Mesendoderm (in vitro differentiated cells): ENCODE measurements at places on chromosomes 1 and 21.

DNA sequence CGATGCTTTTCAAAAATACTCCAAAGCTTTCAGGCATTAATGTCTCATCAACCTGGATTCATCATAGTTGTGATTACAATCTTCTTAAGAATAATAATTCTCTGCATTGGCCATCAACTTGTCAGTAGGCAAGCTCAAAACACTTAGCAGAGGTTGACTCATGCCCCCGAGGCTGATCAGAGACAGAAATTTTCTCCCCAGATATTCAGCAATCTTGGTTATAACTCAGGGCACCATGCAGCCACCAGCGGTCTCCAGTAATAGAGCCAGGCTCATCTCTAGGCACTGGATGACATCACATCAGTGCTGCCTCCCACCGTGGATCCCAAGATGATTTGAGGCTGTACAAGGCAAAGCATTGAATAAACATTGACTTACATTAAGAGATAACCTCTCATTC lies 14.3 kb upstream of the IFFO2 start:
- DNase-seq: no peak

DNA sequence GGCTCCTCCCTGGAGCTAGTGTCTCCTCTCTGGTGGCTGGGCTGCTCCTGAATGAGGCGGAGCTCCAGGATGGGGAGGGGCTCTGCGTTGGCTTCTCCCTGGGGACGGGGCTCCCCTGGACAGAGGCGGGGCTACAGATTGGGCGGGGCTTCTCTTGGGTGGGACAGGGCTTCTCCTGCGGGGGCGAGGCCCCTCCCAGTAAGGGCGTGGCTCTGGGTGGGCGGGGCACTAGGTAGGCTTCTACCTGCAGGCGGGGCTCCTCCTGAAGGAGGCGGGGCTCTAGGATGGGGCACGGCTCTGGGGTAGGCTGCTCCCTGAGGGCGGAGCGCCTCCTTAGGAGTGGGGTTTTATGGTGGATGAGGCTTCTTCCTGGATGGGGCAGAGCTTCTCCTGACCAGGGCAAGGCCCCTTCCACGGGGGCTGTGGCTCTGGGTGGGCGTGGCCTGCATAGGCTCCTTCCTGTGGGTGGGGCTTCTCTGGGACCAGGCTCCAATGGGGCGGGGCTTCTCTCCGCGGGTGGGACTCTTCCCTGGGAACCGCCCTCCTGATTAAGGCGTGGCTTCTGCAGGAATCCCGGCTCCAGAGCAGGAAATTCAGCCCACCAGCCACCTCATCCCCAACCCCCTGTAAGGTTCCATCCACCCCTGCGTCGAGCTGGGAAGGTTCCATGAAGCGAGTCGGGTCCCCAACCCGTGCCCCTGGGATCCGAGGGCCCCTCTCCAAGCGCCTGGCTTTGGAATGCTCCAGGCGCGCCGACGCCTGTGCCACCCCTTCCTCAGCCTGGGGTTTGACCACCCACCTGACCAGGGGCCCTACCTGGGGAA lies 22.7 kb upstream of the ARF1 start:
- peak; percentile 94 for DNase-seq

- no peak for DNase-seq
Measured at GRCh38 chr1:60160141-60160540, 86.6 kb upstream of the C1orf87 start.

DNA sequence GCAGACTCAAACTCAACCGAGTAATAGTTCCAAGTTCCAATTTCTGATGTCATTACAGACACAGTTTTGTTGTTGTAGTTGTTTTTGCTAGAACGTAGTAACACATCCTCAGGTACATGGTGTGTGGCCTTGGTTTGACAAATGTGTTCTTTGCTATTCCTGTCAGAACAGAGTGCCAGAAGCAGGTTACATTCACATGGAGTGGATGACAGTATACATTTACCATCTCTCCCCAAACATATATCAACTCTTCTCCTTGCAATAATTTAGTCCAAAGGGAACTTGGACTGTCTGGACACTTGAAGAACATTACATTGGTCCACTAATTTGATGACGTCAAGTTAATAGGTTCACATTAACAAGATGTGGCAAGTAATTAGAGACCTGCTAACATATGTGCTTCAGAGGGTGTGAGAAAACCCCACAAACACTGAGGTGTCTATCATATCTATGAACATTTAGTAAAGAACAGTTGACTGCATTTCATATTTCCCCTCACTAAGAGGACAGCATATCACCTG lies 44.6 kb upstream of the ZBTB18 start:
- DNase-seq: no peak

DNA sequence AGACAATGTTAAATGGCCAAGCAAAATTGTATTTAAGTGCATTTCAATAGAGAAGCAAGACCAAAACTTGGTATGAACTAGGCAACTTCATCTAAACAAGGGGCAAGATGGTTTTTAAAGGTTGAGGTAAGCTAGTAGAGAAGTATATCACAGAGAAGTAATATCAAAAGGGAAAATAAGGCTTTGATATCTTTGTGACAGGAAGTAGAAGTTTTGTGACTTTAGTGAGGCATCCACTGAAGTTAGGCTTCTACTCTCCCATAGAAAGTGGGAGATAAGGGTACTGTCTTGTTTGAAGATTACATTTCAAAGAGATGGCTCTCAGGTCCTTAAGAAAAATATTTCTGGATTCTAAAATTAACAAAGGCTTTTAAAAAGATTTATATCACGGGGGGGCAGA lies 8.9 kb downstream of the OR10T2 start:
- DNase-seq: no peak

DNA sequence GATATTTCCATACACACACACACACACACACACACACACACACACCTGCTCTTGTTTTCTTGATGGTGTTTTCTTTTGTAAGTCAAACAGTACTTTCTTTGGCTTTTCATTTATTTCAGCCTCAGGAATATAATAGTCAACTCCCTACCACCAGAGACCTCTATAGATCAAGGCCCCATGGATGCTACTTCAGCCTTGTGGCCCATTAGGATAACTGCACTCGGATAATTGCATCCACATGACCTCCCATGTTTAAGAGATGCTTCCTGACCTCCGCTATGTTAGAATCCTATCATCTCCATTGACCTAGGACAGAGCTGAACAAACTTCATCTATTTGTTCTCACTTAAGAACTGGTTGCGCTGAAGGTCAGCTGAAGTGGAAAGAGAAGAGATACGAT lies 1094.0 kb upstream of the B3GALT2 start:
- DNase-seq: peak; percentile 14

GRCh38 chr1:226711976-226712741 lies 26.9 kb downstream of the ITPKB start:
- DNase-seq: no peak

GRCh38 chr1:46394108-46394871 lies at the start of gene FAAH:
Gene FAAH, plus strand, starts transcription at chr1:46394317. Its CDS starts 32 bp downstream, at chr1:46394349.
- peak; percentile 85 for DNase-seq

GRCh38 chr1:19045898-19046880 lies 89.7 kb upstream of the IFFO2 start:
- DNase-seq: no peak

- no peak for DNase-seq
Measured at GRCh38 chr1:29620631-29621030, 384.3 kb downstream of the PTPRU start.

- DNase-seq: no peak
Measured at GRCh38 chr1:70411360-70411844, 334 bp downstream of the CTH start.

DNA sequence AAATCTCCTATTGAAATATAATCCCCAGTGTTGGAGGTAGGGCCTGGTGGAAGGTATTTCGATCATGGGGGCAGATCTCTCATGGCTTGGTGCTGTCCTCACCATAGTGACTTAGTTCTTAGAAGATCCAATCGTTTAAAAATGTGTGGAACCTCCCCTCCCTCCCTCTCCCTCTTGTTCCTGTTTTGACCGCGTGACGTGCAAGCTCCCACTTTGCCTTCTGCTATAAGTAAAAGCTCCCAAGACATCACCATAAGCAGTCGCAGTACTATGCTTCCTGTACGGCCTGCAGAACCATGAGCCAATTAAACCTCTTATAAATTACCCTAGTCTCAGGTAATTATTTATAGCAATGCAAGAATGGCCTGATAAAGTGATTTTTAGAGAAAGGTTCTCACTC lies 10.9 kb upstream of the RGS2 start:
- DNase-seq: no peak

DNA sequence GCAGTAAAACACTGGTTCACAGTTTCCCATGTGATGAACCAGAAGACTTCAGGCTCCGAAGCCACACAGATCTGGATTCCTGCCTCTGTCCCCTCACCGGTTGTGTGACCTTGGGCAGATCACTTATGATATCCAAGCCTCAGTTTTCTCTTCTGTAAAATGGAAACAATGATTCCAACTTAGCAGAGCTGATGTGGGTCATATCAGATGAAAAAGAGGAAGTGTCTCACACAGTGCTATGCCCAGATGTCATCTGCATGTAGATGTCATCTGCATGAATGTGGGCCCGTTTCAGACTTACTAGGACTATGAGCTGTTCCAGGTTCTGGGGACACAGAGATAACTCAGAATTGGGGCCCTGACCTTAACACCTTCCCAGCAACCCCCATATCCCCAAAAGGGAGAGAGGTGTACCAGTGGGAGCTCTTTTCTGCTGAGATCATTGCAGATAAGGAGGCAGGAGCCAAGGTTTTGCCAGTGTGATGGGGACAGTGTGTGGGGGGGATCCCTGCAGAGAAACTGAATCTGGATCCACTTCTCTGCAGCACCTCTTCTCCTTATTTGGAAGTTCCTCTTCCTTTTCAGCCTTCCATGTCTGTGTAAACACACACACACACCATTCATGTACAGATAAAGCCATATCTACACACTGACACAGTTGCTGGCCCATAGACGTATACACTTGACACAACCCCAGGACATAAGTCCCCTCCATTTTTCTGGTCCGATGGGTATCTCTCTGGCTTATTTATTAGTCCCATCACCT lies 5.0 kb upstream of the ADGRB2 start:
- DNase-seq: no peak

DNA sequence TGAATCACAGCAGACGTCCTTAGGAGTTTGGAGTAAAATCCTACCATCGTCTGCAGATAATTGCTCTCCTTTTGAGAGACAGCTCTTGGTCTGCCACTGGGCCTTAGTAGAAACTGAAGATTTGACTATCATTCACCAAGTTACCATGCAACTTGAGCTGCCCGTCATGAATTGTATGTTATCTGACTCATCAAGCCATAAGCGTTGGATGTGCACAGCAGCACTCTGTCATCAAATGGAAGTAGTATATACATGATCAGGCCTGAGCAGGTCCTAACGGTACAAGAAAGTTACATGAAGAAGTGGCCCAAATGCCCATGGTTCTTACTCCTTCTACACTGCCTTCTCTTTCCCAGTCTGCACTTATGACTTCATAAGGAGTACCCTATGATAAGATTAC lies 317.8 kb downstream of the GPATCH2 start:
- DNase-seq: no peak

DNA sequence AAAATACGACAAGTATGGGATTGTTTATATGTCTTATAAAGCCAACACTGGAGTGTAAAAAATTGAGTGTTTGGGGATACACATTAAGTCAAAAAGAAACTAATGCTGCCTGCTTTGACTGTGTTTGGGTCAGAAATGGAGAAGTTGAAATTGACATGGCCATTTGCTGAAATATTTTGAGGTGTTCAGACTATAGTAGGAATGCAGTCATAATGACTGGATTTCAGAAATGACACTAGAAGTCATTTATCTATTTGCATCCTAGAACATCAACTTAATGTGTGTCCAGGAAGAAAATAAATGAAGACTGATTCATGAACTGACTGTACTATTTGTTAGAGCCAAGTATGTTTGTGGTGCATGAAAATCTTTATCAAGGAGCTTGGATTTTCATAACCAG lies 28.4 kb downstream of the RASAL2 start:
- DNase-seq: no peak

- no peak for DNase-seq
Measured at GRCh38 chr21:45507888-45508508, 34.2 kb downstream of the SLC19A1 start.

DNA sequence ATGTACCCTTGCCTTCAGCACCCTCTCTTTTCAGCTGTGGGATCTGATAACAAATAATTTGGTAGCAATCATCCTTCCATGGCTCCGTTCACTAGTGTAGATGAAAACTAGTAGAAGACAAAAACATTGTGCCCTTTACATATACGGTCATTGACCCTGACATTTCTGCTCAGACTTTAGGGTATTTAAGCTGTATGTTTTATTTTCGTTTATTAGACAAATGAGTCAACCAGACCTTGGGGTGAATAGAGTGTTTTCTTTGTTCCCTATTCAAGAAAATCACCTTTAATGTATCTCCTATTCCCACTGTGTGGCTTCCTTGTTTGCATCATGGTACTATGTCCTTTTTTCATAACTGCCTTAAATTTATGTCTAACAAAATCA lies 187.3 kb downstream of the VAV3 start:
- DNase-seq: no peak

DNA sequence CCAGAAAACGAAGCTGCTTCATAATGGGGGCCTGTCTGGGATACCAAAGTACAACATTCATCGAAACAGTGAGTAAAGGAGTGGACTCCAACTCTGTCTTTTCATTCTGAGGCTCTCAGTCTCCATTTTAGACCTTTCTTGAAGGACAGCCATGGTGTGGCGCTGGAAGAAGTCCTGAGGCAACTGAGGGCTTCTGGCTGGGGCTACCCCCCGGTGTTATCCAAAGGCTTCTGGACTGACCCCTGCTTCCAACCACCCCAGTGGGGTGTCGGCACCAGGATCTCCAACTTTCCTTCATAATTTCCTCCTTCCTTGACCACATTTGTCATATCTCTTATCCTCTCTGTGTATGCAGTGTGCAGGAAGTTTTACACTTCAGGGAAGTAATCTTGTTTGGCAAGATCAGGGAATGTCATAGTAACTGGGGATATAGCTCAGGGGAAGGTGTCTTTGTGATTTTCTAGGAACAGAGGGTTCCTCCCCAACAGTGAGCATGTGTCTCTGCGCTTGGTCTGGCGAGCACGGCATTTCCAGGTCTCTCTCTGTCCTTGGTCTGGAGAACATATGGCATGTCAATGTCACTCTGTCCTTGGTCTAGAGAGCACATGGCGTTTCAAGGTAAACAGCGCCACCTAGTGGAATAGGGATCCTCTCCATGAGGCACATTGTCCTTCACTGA lies 19.4 kb upstream of the BSDC1 start:
- peak; percentile 81 for DNase-seq

DNA sequence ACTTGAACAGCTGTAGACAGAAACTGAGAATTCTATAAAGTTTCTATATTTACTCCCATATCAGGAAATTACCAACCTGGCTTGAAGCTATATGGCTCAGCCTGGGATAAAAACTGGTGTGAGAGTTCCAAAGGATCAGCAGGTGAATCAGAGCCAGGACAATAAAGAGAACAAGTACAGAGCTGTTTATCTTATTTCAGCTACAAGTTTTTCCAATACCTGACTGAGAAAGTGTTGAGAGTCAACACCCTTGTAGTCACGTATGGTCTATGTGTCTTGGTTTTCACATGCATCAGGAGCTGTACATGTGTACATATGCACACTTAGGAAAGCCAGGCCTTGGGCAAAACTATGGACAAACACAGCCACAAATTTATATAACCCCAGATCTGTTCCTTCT lies 40.7 kb upstream of the CXADR start:
- DNase-seq: no peak

- DNase-seq: no peak
Measured at GRCh38 chr1:48967318-48967717, 190.6 kb upstream of the BEND5 start.
